ENCODE measurements at places on chromosomes 12 and 14.

DNA sequence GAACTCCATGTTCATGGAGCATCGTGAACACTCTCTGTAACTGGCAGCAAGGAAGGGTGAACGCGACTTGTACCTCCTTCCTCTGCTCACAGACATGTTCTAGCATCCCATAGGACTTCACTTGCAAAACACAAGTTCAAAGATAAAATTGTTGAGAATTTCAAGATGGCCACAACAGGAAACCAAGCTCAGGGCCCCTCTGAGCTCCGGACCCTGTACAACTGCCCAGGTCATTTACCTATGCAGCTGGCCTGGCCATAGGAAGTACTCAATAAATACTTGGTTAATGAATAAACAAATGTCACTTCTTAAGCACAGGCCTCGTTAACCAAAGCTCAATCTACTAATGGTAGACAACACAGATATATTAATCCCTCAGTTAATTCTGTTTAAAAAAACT, 11.7 kb upstream of the PPP4R4 start:
- no peak for DNase-seq

DNA sequence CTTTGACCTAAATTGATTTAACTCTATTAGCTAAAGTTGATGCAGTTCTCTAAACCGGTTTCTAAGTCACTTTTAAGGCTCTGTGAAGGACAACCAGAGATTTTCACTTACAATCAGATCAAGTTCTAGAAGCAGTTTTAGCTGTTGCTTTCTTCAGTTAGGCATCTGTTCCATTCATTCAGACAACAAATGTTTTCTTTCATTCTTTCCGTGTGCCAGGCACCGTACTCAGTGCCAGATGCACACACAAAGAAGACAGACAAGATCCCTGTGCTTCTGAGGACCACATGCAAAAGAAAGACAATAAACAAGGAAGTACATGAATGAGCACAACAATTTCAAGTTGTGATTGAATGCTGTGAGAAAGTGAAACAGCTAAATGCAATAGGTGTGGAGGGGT, 11.1 kb upstream of the EGLN3 start:
- no peak for DNase-seq

DNA sequence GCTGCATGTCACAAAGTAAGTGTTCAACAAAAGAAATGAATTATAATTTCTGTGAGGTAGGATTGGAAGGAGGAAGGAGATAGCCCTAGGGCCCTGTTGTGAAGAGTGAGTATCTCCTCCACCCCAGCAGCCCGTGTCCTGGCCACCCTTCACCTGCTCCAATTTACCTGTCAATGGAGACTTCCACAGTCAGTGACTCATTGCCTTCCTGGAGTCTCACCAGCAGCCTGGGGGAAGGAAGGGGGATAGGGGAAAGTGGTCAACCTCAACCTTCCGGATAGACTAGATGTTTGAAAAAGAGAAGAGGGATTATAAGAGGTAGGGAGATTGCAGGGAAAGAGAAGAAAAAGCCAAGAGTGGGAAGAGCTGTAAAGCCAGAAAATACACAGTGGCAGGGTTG, 9.2 kb downstream of the STAT2 start:
- DNase-seq, result no peak

GRCh38 chr12:31517994-31518393, 72.9 kb downstream of the DENND5B start:
- DNase-seq, result no peak

- DNase-seq, result no peak
Measured at GRCh38 chr14:58368956-58369355, 26.8 kb upstream of the TOMM20L start.
